Inflammatory macrophage treated with lipopolysaccharide for 4 hours (primary cell): ENCODE measurements at places on chromosomes 16 and 17.

- DNase-seq, result no peak
Observed at GRCh38 chr17:58321571-58322525, 6.7 kb downstream of the TSPOAP1 start.

DNA sequence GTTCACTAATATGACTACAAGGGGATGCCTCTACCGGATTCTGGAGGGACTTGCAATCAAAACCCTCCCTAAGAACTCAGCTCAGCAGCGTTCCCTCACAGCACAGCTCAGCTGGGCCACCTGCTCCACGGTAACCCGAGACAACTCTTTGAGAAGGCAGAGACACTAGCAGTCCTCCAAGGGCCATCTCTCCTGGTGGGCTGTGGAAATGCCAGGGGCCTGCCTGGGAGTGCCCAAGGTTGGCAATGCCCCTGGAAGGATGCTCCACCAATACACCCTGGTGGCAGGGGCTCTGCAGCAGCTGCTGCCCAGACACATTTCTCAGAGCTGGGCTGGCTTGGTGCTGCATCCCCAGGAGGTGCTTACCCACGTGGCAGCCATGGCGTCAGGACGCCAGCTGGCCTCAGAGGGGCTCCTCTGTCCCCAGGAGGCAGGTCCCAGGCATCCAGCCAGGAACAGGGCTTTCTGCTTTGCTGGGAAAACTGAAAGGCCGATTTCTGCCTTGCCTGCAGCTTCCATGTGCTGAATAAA is 16.5 kb downstream of the CDIP1 start:
- DNase-seq, result no peak

- peak; percentile 21 for DNase-seq
Observed at GRCh38 chr16:351804-352520, 561 bp downstream of the AXIN1 start.

GRCh38 chr17:45150911-45151809 is 2.9 kb downstream of the HEXIM1 start:
- DNase-seq, result peak; percentile 51

DNA sequence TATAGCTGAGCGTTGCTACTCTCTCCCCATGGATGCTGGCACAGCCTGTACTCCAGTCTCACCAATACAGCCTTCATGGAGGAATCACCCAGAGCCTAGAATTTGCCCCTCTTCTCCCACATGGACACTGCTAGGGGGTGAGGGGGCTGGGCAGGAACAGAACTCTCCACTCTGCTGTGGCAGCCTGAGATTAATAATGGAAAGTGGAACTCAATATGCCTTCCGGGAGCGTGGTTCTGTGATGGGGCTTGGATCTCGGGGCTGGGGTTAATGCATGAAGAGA is 1.2 kb downstream of the SLC9A5 start:
- no peak for DNase-seq

- no peak for DNase-seq
Observed at GRCh38 chr17:33696102-33696501, 403.0 kb upstream of the ASIC2 start.

- no peak for DNase-seq
Observed at GRCh38 chr16:86211265-86211664, 299.1 kb upstream of the FOXF1 start.

GRCh38 chr17:22374741-22375140 is 682.4 kb downstream of the KCNJ18 start:
- no peak for DNase-seq

GRCh38 chr16:57920215-57920879 is 50.6 kb downstream of the CNGB1 start:
- DNase-seq, result no peak

GRCh38 chr17:57747221-57748017 is 2.3 kb upstream of the CCDC182 start:
- peak; percentile 50 for DNase-seq

DNA sequence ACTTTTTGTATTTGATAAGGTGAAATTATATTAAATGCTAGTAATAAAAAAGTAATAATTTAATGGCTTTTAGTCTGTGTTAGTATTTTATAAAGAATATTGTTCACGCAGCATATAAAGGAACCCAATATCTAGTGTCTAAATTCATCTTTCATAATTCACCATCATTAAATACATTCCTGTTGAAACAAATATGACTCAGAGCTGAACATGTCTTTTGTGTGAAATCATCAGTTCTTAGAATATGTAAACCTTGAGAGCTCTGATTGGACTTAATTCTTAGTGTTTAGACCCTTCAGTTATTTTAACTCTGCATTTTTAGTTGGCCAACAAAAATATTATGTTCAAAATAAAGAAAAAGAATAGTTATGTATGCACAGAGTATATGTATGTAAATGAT is 71.8 kb downstream of the ABHD15 start:
- DNase-seq, result peak; percentile 9

DNA sequence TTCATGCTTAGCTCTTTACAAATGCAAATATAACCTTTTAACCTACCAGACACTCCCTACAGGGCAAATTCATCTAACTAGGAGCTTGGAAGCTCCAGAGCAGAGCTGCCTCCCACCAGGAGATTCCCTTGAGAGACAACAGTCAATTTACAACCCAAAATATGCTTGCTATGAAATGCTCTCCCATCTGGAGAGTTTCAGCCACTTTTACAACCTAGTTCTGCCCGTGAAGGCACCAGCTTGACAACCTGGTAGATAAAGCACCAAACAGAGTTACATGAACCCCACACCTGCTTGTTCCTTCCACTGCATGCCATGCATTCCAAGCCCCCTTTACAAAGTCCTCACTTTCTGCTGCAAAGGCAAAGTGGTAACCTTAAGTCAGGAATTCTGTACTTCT is 215.3 kb upstream of the KIF2B start:
- no peak for DNase-seq

DNA sequence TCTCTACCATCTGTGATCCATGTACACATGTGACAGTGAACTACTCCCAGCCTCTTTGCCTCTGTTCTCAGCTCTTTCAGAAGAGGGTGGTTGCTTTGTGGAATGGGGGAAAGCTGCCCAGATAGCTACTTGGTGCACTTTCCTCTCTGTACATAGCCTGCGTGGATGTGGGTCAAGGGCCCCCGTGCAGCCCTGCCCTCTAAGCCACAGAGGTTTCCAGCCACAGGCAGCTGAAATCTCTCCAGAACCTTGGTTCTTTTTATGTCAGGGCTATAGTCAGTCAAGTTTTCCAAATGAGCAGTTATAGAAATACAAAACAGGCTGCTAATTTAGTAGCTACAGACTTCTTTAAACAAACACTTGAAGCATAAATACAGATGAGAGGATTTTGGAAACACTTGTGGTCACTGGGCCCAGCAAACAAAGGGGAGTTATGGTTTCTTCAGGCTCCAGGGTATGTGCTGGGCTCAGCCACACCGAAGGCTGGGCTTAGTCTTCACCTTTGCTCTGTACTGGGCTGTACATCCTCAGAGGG is 199.7 kb upstream of the ASIC2 start:
- DNase-seq, result no peak

DNA sequence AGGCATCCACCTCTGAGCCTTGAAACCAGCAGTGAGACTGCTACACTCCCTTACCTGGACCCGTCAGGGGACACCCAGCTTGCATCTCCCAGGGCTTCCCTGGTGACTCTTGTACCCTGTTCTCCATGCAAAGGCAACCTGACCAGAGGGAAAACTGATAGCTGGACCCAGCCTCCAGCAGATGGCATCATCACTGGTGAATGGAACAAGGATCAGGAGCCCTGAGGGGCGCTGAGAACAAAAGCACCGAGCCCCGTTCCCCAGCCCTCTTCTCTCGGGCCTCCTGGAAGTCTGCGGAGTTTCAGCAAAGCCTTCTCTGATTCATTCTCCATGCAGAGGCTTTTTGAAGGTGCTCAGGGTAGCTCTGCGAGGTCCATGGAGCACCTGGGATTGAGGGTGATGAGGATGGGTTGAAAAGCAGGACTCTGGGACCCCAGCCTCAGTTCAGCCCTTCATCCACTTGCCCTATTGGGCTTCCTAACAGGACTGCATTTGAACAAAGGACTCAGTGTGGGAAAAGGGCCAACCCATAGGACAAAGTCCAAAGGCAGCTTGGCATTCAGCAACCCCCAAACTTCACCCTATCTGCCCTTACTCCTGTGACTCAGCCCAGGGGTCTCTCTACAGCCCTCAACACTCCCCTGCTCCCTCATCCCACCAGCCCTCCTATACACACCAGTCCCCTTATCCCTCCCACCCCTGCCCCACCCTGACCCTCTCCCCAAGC is 45.0 kb upstream of the LHX1 start:
- no peak for DNase-seq
